ENCODE measurements at places on chromosomes 1 and 21.
A peak's percentile ranks its signal among the peaks of the same experiment; 100 is the strongest.

- DNase-seq: no peak
Observed at GRCh38 chr1:226549094-226549936, 751 bp downstream of the STUM start.

DNA sequence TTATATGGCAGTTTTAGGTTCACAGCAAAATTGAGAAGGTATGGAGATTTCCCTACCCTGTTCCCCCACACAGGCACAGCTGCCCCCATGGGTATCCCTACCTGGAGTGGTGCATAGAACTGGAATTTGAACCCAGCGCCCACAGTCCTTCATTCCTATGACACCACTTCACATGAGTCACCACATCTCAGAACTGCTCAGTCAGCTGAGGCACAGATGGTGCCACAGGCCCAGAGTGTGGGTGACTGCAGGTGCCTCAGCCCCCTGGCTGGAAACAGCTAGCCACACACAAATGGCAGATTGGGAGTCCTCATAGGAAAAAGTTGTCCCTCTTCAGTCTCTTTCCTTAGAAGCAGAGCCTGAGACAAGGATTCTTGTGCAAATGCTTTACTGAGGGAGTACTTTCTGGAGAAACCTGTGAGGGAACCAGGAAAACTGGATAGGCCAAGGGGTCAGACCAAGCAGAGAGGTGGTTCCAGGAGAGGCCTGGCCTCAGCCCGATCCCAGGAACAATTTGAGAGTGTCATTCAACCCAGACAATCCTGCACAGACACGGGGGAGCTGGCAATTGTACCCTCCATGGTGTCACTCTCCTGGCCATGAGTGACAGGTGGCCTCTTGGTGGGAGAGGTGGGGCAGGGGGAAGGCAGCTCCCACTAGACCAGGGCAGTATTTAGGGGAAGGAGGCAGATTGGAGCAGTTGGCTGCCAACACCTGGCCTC lies 6.9 kb downstream of the PLA2G2D start:
- DNase-seq: no peak

DNA sequence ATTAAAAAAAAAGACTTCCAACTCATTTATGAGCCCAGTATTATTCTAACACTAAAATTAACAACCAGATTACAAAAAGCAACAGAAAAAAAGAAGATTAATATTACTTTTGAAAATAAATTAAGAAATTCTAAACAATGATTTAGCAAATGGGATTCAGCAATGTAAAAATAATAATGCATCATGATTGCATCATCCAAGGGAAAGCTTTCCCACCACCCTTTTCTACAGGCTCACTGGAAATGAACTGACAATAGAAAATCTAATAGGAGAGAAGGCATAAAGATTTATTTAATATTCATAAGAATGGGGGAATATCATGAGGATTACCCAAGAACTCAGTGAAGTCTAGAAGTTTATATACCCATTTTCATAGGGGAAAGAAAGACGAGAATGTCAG lies 1671.9 kb downstream of the NCAM2 start:
- no peak for DNase-seq

DNA sequence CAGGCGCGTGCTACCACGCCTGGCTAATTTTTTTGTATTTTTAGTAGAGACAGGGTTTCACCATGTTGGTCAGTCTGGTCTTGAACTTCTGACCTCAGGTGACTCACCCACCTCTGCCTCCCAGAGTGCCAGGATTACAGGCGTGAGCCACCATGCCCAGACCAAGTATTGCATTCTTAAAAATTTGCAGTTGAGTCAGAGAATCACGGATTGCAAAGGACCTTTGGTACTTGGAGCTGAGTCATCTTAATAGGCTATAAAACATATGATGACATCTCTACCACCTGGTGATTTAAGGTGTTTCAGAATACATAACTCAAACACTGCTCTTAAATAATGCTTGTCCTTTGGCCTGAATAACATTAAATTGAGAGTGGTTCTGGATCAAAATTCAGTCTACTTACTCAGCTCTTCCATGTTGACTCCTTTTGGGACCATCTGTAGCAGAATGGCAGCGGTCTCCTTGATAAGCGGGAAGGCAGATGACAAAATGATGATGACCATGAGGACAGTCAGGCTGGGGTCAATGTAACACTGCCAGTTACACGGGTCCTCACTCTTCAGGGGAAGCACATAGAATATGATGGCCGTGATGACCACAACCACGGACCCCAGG lies 10.4 kb downstream of the SLC30A10 start:
- DNase-seq: no peak

DNA sequence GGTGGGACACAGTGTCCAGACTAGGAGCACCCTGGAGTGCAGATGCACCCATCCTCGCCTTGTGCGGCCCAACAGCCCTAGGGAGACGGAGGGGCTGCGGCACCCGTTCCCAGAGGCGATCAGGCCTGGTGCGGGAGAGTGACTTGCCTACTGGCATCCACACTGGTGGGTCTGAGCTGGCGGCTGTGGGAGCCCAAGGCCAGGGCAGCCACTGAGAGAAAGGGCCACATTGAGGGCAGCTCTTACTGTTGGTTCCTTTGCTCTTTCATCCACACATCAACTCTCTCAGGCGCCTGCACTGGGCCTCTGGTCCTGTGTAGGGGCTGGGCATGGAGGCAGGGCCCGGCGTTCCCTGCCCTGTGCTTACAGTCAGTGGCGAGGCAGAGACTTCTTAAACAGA lies 8.6 kb downstream of the PODN start:
- DNase-seq: no peak

DNA sequence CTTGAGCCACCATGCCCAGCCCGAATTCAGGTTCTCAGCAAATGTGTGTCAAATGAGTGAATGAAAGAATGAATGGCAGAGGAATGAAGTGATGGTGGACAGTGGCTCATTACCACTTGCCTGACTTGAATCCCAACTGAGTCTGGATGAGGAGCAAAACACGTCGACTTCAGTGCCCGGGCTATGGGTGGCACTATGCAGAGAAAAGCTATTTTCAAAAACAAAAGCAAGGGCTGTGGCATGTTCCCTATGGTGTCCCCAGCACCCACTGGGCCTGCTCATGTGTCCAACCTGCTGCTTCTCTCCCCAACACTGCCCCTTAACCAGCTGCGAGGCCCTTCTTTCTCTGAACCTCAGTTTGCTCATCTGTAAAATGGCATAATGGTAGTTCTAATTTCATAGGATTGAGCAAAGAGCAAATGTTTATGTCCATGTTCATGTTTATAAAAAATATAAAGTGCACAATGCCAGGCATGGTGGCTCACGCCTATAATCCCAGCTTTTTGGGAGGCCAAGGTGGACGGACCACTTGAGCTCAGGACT lies 4.3 kb upstream of the MAD2L2 start:
- DNase-seq: no peak

DNA sequence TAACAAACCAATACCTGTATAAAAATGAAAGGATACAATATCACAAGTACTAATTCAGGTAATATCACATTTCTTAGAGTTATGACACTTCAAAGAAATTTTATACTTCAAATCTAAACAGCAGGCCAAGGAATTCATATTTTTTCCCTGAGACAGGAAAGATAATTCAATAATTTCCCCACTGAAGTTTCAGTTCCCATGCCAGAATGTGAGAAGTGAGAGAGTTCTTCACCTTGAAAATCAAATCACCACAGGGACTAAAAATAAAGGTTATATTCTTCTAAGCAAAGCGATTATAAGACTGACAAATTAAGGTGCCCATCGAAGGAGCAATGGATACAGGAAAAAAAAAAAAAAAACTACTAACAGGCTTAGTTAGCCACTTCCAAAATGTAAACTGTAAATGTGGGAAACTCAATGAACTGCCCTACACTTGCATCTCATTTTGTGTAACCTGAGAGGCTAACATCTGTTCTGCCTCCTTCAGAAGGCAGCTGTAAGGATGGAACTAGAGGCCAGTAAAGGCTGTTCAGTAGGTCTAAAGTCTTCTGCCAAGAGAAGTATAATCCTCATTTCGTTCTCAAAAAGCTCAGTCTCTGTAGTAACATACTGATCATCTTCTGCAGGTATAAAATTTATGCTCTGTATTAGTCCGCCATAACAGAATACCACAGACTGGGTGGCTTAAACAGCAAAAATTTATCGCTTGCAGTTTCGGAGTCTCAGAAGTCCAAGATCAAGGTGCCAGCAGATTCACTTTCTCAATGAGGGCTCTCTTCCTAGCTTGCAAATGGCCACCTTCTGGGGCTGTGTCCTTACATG lies 127.8 kb downstream of the RERE start:
- no peak for DNase-seq

DNA sequence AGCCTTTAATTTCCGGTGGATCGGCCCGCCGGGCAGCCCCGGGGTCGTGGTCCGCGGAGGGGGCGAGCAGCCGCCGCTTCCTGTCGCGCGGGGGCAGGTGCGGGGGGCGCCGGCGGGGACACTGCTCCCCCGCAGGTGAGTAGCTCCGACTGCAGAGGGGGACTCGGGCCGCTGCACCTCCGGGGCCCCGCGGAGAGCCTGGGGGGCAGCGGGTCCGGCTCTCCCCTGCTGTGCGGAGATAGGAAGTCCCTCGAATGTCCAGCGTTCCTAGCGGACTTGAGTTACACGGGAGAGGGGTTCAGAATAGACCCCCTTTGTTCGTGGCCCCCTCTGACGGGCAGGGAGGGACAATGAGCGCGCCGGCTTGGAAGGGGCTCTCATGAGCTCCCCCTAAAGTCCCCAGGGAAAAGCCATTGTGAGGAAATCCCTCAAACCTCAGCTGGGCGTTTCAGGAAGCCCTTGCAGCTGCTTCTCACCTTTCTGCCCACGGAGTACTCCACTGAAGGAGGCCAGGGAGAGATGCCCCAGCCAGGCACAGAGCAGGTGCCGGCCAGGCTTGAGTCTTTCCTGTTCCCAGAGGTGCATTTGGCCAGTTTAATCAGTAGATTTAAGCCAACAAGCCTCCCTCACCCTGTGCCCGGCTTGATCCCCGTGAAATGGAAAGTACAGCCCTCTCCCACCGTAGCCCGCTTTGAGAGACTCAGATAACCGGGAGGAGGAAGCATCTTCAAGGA lies 925 bp downstream of the PDE9A start:
- peak; percentile 84 for DNase-seq

DNA sequence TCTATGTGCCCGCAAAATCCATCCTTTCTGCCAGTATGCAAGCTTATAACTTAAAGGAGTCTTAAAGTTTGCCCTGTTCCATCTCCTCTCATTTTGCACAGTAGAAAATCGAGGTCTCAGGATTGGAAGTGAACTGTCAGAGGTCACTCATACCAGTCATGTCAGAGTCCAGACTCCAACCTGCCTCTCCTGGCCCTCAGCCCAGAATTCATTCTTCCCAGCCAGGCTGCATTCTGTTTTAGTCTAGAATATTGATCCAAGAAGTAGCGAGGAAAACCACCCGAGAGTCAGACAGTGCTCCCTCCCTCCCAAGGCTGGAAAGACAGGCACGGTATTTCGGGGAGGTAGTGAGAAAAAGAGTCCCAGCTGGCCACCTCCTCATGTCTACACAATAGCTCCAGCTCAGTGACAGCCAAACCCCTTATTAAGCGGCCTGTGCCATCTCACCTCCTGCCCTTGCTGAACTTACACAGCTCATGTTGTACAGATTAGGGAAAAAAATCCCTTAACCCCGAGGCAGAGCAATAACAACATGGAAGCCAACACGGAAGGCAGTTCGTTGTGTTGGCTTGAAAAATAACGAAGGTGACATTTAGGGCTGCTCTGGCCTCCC lies 89.4 kb downstream of the OMA1 start:
- no peak for DNase-seq

- peak; percentile 33 for DNase-seq
Observed at GRCh38 chr1:147504801-147505311, 36.4 kb upstream of the BCL9 start.

DNA sequence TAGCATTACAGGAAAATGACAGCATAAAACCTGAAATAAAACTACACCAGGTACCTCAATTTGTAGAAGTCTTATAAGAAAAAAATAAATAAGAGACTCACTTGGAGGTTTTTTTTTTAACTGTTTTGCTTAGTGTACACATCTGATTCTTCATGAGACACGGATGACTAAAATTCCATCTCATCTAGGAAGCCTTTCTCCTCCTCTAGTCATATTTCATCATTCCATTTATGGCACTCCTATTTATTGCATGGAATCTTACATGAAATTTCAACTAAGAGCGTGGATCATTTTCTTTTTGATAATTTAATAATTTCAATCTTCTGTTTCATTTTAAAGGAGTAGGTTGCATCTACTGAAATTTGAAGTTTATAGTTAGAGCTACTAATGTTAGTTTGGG lies 1.6 kb upstream of the PTGS2 start:
- DNase-seq: no peak

GRCh38 chr1:8241417-8242014 lies 76.4 kb upstream of the SLC45A1 start:
- no peak for DNase-seq

GRCh38 chr1:169588785-169589485 lies 2.7 kb upstream of the F5 start:
- DNase-seq: no peak

- no peak for DNase-seq
Observed at GRCh38 chr1:46400421-46400820, 6.3 kb downstream of the FAAH start.

GRCh38 chr1:29417147-29417858 lies 181.0 kb downstream of the PTPRU start:
- DNase-seq: no peak

- DNase-seq: no peak
Observed at GRCh38 chr1:11417162-11417561, 61.8 kb upstream of the DISP3 start.

Measured in NCI-H1436 (cell line).